ENCODE measurements at places on chromosomes 6 and 20.

DNA sequence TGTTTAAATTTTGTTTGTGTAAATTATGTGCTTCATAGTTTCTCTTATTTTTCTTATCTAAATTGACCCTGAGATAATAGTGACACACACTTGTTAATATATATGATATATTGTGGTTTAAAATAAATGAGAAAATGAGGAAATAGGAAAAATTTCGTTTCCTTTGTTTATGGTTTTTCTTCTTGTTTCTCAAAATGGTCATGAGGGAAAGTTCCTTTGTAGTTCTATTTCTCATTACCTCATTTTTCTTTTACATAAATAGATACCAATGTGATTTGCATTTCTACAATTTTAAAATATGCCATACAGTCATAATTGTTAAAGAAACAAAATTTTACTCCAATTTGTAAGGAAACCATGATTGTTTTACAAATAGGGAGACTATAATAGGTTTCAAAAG lies 9.2 kb downstream of the OR2A4 start:
- no peak for DNase-seq

DNA sequence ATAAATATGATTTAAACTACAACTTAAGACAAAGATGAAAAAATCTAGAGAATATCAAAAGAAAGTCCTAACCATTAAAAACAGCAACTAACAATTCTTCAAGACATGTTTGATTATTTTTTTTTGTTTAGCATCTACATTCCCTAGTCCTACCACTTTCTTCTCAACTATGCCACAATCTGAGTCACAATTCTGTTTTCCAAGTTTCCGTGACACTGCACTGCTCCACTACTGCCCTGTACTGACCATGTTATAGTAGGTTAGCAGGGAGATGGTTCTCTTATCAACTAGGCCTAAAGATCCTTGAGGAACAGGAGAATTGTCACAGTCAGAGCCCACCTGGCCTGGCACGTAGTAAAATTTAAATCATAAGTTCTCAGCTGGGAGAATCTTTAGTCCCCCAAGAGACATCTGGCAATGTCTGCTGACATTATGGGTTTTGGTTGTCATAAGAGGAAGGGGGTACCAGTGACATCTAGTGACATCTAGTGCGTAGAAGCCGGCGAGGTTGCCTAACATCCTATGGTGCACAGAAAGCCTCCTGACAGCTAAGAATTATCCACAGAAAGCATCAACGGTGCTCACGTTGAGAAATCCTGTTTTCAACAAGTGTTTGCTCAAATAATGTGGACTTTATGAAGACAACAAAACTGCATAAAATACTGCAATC lies 100.5 kb downstream of the PDE10A start:
- no peak for DNase-seq

DNA sequence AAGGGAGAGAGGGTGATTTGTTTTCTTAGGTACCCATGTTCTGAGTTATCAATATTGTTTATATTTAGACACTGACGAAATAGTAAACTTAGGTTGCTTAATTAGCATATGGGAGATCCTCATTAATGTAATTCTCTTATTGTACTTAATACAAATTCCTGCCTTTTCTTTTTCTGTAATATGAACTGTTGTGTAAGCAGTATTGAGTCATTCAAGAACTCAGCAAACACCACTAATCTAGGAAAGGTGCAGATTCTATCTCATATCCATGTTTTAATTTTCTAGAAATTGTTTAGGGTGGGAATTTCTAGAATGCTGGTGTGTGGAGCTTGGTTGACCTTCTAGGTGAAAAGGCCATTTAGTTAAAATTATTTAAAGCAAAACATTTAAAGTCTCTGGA lies 216.0 kb downstream of the ZFAND3 start:
- DNase-seq, result no peak

DNA sequence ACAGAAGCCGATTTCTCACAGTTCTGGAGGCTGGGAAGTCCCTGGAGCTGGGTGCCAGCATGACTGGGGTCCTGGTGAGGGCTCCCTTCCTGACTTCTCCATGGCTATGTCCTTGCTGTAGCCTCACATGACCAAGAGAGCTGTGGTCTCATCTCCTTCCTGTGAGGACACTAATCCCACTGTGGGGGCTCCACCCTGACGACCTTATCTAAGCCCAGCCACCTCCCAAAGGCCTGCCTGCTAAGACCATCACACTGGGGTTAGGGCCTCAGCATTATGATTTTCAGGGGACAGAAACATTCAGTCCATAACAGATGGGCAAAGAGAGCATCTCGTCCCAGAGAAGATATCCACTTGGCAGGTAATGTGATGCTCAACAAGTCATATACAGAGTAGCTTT lies 16.8 kb downstream of the RPP40 start:
- DNase-seq, result no peak

GRCh38 chr6:46959419-46959818 lies 37.7 kb upstream of the ADGRF5 start:
- DNase-seq, result no peak

DNA sequence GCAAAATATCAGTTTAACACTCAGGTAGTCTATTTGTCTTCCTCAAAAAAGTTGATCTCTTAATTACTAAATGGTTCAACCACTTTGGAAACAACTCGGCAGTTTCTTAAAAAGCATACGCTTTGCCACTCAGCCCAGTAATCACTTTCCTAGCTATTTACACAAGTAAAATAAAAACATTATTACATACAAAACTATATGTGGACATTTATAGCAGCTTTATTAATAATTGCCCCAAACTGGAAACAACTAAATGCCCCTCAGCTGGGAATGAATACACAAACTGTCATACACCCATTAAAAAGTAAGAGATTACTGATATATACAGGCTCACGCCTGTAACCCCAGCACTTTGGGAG lies 7.4 kb downstream of the EEF1A1 start:
- no peak for DNase-seq

- no peak for DNase-seq
Observed at GRCh38 chr6:121439475-121439874, 4.0 kb downstream of the GJA1 start.

DNA sequence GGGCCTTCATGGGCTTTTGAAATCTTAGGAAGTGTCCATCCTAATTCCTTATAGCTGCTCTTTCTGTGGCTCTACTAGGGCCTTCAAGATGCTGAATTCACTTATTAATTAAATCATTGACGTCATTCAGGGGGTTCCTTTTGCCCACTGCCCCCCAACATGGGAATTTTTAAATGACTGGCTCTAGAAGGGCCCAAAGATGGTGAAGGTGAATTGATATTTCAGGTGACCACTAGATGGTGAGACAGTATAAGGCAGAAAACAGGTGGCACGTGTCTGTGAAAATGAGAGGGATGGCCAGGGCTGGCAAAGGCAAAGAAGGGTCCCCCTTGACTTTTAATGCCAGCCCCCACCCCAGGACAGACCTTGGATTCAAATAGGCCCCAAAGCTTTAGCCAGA lies 11.8 kb downstream of the GNAS start:
- no peak for DNase-seq

- no peak for DNase-seq
Observed at GRCh38 chr20:15603506-15603905, 969.7 kb downstream of the KIF16B start.

- no peak for DNase-seq
Observed at GRCh38 chr6:127637830-127638409, 60.9 kb downstream of the C6orf58 start.

GRCh38 chr6:105188251-105188650 lies 8.4 kb upstream of the POPDC3 start:
- DNase-seq, result no peak

- DNase-seq, result peak; percentile 49
Observed at GRCh38 chr6:160093061-160093460, 28.6 kb upstream of the SLC22A1 start.

DNA sequence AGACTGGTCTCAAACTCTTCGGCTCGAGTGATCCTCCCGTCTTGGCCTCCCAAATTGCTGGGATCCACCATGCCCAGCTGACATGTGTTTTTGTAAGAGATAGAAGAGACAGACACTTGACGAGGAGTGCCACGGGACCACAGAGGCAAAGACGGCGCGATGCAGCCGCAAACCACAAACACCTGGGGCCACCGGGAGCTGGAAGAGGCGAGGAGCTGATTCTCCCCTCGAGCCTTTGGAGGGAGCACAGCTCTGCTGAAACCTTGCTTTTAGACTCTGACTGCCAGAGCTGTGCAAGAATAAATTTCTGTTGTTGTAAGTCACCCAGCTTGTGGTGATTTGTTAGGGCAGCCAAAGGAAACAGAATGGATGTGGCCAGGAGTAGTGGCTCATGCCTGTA lies 46.9 kb downstream of the TFAP2C start:
- DNase-seq, result no peak

DNA sequence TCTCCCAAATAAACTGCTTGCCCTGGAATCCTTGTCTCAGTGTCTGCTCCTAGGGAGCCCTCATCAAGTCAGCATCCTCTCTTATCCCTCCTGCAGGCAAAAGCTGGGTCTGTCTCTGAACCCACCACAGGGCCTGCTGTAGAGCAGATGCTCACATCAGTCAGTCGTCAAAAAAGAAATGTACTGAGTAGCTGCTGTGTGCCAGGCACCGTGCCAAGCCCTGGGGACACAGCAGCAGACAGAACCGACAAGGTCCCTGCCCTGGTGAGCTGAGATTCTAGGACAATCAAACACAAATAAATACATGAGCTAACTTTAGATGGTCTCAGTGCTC lies 68.5 kb downstream of the EYA2 start:
- no peak for DNase-seq

DNA sequence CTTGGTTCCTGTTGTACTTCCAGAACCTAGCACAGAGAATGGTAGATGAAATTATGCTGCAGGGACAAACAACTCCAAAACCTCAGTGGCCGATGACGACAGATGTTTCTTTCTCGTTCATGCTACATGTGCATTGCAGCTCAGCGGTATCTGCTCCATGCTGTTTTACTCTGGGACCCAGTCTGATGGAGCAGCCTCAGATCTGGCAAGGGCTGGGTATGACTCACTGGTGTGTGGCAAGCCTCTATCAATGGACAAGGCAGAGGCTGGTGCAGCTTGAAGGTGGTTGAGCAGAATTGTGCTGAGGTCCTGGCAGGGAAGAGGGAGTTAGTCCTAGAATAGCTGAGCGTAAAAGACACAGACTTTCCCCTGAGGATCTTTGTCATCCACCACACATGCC lies 10.3 kb upstream of the BLCAP start:
- DNase-seq, result peak; percentile 49

Data from posterior vena cava (tissue), 2 donors.